Caco-2 (cell line): ENCODE measurements at places on chromosomes 1 and 21. TPM values are rescaled to one million over a fixed set of nuclear protein-coding genes. Genes with fewer than 3 reads are reported as not detected.

Gene DISP3
- total RNA-seq = 0.56 and 1.1 TPM in 2 replicates

Gene ADARB1
- 25.4 and 25.8 TPM in 2 replicates for total RNA-seq

GRCh38 chr1:23083714-23084480 lies 64.6 kb downstream of the KDM1A start:
- DNase-seq = no peak

DNA sequence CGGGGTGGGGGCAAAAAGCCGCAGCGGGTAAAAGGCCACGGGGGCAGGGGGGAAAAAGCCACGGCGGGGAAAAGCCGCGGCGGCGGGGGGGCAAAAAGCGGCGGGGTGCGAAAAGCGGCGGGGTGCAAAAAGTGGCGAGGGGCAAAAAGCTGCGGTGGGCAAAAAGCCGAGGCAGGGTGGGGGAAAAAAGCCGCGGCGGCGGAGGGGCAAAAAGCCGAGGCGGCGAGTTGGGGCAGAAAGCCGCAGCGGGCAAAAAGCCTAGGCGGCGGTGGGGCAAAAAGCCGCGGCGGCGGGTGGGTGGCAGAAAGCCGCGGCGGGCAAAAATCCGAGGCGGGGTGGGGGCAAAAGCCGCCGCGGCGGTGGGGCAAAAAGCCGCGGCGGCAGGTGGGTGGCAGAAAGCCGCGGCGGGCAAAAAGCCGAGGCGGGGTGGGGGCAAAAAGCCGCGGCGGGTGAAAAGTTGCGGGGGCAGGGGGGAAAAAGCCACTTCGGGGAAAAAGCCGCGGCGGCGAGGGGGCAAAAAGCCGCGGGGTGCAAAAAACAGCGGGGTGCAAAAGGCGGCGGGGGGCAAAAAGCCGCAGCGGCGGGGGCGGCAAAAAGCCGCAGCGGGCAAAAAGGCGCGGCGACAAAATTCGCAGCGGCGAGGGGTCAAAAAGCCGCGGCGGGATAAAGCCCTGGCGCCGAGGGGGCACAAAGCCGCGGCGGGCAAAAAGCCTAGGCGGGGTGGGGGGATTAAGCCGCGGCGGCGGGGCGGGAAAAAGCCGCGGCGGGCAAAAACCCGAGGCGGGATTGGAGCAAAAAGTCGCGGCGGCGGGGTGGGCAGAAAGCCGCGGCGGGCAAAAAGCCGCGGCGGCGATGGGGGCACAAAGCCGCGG lies 3901.2 kb downstream of the SRGAP2C start:
- no peak for DNase-seq

Gene COL9A2
- 0.23 and 0.39 TPM in 2 replicates for total RNA-seq

DNA sequence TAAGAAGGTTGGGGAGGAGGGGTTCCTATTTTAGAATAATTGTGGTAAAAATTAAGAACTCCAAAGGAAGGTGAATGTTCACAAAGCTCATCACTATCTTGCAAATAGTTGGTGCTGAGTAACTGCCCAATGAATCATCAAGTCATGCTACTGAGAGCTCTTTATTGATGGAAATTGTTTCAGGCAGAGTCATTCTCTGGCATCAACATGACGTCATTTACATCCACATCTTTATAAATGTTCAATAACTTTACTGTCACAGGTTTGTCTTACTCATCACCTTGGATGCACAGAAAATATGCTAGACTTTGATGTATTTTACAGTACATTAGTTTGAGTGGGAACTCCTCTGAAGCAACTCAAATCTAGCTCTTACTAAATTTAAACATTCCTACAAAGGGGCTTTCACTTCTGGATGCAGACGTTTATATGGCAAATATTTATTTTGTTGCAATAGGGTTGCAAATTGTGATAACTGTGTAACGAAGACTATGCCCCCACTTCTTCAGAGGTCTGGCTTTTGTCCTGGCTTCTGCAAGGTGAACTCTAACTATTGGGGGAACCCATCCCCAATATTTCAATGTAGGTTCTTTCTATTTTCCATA lies 273.7 kb upstream of the AJAP1 start:
- no peak for DNase-seq

Gene APOBEC4
- not detected in 2 replicates for total RNA-seq
